ENCODE measurements at places on chromosomes 5 and 9. TPM values are rescaled to one million over a fixed set of nuclear protein-coding genes. Genes with fewer than 3 reads are reported as not detected.

CFAP157 gene
- under 0.01 TPM for total RNA-seq

SPINK7 gene
- total RNA-seq, result not detected

ZNF483 gene
- 5.6 TPM for total RNA-seq

KCNMB1 gene
- total RNA-seq, result under 0.01 TPM

IL33 gene
- total RNA-seq, result 7.3 TPM

Measured in fibroblast of villous mesenchyme (primary cell).